ENCODE measurements at places on chromosomes 1 and 21.
A peak's percentile ranks its signal among the peaks of the same experiment; 100 is the strongest.

DNA sequence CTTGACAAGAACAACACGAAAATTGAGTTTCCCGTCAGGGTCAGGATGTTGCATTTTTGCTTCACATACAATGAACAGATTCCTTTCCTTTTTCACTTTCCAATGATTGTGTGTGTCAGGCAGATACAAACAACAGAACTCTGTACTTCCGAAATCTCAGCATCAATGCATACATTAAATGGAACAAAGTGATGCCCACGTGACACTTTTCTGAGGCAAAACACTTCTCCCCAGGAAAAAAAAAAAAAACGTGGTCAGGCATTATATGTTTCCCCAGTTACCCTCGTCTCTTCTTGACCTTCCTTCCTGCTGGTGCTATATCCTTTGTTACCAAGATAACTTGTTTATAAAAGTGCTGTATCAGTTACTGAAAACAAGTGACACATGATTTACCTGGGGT lies 181.8 kb downstream of the ZNF281 start:
- no peak for DNase-seq

DNA sequence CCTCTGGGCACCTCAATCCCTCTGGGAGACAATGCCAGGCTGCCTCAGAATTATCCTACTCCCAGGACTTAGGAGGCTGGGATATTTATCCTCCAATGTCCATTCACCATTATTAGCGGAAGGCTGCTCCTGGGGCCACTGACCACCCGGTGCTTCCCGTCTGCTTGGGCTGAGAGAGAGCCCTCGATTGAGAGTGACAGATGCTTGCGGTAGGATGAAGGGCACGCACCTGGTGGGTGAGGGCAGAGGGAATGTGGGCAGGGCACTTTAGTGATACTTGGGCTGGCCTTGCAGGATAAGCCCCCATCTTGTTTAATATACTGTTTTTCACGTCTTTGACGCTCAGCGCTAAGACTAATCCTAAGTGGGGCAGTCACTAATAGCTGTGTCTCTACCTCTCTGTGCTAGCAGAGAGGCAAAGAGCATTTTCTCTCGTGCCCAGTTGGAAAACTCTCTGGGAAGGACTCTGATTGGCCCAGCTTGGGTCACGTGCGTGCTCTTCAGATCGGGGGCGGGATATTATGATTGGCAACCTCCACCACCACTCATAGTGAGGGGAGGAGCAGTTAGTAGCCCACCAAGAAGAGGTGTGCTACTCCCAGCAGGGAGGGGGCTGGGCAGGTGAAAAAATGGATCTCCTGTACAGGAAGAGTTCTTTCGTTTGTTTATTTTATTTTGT lies 10.6 kb upstream of the PARS2 start:
- DNase-seq = peak; percentile 57

GRCh38 chr1:3113741-3114056 lies 44.7 kb downstream of the PRDM16 start:
- no peak for DNase-seq

DNA sequence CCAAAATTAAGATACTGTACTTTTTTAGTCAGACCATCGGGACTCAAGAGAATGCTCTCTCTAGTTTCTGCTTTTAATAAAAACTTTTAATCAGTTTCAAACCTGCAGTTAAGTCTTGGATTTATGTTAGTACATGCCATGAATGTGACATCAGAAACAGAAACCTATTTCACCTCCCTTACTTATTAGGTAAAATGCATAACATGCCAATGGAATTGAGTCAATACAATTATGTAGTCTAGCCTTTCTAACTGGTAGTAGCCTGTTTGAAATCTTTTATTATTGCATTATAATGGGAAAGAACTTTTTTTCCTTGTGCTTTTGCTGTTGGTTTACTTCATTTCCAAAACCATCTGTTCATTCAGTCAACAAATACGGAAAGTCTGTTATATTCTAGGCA lies 4.8 kb downstream of the PHACTR4 start:
- DNase-seq = no peak

- DNase-seq = peak; percentile 80
These were observed 66.1 kb downstream of the TENT5C start for GRCh38 chr1:117671781-117672501.

GRCh38 chr1:88791192-88791591 lies 100.2 kb downstream of the GTF2B start:
- no peak for DNase-seq

DNA sequence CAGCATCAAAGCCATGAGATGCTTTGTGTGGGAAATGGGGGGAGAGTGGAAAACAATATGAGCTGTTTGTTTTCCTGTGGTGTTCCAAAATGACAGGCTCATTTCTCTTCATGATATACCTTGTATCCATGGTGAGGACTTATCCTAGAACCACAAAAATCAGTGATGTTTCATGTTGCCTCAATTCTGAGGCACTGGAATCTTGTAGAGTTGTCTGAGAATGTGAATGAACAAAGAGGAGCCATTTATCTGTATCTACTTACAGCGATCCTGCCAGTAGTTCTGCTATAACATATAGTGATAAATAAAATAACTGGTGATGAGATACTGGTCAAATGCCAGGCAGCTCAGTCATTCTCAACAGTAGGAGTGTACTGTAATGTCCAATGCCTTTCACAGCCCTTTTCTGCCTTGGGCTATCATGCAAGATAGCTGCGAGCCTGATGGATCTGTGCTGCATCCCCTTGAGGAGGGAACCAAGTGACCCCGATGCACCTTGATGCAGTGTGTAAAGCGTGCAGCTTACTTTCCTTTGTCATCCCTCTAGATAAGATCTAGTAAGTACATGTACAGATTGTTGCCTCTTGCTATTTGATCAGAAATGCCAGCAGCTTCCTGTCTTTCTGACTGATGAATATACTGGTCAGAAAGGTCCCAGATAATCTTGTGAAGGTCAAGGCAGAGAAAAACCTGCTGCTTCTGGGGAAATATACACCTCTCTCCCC lies 52.8 kb downstream of the SLC44A3 start:
- no peak for DNase-seq

DNA sequence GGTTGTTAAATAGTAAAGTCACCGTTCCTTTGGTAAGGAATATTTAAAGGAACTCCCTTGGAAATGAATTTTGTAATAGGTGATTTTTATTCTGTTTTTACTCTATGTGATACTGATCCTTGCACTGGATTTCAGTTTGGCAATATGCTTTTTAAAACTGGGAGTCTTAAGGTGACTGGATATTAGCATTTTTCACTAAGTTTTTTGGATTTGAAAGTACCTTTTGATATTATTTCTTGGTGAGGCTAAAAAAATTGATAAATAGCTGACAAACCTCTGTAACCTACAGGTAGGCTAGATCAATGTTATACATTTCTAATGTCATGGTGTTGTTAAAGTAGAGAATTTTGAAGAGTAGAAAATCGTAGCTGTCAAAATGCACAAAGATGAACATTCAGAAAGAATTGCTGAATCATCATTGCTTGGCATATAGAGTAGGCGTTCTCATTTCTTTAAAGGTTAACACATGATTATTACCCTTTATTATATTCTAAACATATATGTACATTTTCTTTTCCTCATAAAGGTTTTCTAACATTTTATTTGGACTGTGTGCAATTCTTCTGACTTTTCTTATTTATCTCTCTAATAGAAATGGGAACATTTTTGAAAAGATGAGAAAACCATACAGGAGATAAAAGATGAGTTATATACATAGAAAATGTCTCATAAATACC lies 1.5 kb upstream of the DNAJB4 start:
- DNase-seq = peak; percentile 2

GRCh38 chr1:47705517-47706130 lies 267.8 kb downstream of the FOXD2 start:
- DNase-seq = peak; percentile 89

DNA sequence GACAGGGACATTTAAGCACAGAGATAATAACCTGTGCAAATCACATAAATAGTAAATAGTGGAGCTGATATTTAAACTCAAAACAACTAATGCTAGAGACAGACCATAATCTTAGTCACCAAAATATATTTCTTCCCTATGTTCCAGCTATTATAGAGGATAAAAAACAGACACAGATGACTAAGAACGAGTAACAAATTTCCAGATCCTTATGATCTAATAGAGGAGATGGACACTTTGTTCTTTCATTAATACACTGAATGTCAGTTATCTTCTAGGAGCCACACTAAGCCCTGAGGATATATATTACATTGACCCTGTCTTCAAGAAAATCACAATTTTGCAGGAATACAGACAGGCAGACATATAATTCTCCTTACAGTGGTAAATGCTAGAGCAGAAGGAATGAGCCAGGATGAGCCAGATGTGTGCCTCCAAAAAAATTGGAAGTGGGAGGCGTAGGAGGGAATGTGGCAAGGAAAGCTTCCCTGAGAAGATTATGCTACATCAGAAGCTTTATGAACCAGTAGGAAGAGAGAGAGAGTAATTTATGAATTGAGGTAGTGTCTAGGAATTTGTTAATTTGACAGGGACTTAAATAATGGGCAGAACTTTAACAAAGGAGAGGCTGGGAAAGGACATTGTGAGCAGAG lies 395.4 kb upstream of the BEND5 start:
- no peak for DNase-seq

GRCh38 chr1:165068741-165069140 lies 287.8 kb downstream of the LMX1A start:
- peak; percentile 63 for DNase-seq

- no peak for DNase-seq
These were observed 387.8 kb downstream of the KCNH1 start for GRCh38 chr1:210746024-210746731.

GRCh38 chr1:25821630-25822091 lies 1.9 kb downstream of the MTFR1L start:
- no peak for DNase-seq

DNA sequence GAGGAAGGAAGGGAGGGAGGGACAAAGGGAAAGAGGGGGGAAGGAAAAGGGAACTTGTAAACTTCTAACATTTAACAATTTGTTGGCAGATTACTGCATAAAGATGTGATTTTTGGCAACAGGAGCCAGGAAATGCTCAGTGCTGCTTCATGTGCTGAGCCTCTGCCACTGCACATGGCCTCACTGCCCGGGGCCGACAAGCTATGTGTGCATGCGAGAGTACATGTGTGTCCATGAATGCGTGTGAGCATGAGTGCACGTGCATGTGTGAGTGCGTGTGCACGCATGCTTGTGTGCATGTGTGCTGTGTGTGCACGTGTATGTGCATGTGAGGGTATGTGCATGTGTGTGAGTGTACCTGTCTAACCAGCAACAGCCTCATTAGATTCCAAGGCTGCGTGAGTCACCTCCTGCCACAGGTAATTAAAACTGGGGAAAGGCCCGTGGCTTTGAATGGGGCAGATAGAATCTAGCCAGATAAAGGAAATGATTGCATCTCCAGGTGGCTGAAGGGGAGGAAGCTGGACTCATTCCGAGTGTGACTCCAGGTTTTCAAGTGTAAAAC lies 41.4 kb upstream of the TSPEAR start:
- peak; percentile 71 for DNase-seq

DNA sequence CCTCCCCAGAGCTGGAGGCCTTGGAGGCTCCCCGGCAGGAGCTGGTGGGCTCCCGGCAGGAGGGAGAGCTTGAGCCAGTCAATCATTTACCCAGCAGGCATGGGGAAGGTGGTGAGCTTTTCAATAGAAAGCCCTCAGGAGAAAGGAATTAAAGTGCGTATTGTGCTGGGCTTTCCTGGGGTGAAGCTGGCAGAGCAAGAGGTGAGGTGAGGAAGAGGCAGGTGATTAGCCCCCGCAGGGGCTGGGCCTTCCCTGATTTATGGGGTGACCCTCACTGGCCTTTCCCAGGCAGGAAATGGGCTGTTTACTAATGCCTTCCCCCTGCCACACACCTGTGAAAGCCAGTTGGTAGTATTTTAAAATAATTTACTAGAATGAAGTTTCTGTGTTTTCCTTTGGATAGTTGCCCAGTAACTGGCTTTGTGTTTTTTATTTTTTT lies 25.8 kb downstream of the CLDN14 start:
- peak; percentile 97 for DNase-seq

DNA sequence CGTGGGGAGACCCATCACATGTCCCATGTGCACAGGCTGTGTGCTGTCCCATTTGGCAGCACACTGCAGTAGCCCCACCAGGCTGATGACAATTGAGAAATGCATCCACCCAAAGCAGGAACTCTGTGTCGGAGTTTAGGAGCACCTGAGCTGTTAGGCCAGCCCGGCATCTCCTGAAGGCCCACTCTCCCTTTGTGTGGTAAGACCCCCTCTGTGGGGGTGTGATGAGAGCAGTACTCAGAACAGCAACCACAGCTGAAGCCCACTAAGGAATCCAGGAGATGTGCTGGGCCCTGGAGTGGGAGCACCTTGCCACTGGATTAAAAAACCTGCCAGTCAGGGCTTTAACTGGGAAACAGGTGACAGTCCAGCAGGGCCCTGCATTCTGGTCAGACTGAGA lies 37.2 kb downstream of the FCRL5 start:
- no peak for DNase-seq

DNA sequence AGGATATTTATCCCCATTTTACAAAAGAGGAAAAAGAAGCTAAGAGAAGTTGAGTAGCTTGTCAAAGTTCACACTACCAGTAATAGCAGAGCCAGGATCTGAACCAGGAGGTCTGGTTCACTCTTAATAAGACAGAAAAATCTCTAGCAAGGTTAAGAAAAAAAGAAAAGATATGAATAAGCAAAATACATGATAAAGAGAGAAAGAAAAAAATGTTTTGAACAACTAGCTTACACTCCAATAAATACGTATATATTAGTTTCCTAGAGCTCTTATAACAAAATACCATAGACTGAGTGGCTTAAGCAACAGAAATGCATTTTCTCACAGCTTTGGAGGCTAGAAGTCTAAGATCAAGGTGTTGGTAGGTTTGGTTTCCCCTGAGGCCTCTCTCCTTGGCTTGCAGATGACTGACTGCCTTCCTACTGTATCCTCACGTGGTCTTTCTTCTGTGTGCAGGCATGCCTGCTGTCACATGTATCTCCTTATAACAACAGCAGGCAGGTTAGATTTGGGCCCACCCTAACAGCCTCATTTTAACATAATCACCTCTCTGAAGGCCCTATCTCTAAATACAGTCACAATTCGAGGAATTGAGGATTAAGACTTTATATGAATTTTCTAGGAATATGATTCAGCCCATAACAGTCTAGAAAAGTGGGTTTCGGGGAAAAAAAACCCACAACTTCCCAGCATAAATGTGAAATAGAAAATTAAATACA lies 60.4 kb downstream of the LEPR start:
- no peak for DNase-seq

DNA sequence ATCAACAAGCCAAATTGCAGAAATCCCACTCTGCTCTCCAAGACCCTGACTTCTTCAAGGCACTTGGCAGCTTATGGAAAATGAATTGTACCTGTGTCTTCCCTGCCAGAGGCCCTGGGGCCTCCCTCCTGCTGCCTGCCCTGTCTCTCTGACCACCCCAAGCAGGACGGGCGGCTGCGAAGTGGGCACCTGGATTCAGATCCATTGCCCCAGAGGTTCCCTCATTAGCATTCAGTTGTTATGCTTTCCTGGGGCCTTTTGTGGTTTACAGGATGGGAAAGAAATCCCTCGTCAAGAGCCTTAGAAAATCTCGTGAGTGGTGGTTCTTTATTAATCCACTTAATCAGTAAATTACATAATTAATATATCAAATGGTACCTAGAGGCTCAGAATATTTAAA lies 179.3 kb downstream of the TNR start:
- no peak for DNase-seq

- no peak for DNase-seq
These were observed 80.5 kb upstream of the WARS2 start for GRCh38 chr1:119220991-119221390.
